CD4-positive, alpha-beta T cell treated with Interleukin-15 for 1 hour (primary cell): ENCODE measurements at places on chromosomes 2 and 18.

DNA sequence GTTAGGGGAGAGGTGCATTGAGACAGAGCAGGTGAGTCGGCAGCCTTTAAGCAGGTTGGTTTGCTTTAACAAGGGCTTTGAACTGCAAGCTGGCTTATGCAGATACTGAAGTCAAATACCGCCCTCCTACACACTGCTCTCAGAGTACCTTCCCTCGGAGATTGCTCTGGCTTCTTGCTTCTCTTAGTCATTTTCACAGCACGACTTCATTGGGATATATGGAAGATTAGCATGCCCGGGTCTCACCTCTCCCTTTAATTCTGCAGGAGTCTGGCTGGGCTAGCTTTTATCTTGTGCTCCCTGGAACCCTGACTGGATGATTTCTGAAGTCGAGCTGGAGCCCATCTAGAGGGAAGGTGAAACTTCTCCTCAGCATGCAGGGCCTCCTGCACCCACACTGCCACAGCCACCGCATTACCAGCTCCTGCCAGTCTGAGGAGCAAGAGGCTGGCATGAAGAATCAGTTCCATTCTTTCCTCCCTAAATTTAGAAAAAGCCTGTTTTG, 395.5 kb upstream of the HNRNPA3 start:
- no peak for DNase-seq

DNA sequence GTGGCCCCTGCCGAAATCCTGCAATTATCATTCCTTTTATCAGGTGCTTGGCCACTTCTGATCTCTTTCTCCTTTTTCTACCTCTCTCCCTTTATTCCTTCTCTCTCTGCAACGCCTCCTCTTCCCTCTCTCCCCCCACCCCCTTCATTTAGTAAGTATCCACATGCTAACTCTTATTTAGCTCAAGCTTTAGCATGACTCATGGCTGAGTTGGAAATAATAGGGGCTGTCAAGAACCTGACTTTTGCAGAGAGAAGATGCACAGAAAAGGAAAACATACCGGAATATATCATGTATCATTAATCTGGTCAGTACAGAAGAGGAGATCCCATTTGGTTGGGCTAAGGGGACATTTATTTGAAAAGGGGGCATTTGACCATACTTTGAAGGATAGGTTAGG, 33.1 kb downstream of the FAM171B start:
- no peak for DNase-seq

DNA sequence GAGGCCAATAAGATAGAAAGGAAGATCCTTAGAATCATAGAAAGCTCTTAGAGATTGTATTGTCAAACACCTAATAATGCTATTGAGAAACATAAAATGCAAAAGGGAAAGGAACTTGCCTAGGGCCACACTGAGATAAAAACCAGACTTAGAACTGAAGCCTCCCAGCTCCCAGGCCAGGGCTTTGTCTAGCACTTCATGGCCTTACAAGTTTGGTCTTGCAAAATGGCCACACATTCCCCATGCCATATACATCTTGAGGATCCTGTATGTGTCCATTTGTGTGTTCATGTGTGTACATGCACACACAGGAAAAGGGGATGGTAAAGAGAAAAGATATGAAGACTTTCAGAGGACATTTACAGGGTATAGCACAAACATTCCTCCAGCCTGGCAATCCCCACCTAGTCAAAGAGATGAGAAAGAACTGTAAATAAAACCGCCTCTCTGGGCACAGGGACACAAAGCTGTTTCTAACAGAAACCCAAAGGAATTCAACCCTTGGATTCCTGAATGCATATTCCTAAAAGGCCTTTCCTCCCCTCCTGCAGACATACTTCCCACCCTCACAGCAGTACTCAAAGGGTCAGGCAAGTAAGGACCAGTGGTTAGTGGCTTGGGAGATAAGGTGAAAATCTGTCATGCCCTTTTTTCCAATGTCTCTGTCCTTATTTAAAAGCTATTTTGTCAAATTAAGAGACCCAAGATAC, 99.7 kb upstream of the KLHL29 start:
- no peak for DNase-seq

DNA sequence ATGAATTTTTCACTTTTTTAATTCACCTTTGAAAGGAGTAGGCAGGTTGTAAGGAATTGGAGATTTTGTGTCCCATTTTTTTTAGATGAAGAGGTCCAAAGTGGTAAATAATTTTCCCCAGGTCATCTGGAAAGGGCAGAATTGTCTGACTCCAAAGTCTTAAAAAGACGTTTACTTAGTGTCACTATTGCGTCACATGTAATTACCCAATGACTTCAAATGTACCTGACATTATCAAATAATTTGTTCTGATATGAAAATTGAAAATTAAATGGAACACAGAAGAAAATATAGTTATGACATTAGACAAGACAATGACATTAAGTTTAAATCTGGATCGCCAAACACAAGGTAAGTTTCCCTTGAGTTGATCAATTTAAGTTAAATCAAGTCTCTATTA, 24.2 kb upstream of the NBEAL1 start:
- DNase-seq: no peak

- no peak for DNase-seq
Observed at GRCh38 chr18:13471198-13471845, 252.8 kb downstream of the LDLRAD4 start.

- DNase-seq: no peak
Observed at GRCh38 chr2:132550946-132551345, 119.1 kb downstream of the LYPD1 start.

GRCh38 chr2:118016911-118017310, 3.0 kb upstream of the CCDC93 start:
- DNase-seq: peak; percentile 59

DNA sequence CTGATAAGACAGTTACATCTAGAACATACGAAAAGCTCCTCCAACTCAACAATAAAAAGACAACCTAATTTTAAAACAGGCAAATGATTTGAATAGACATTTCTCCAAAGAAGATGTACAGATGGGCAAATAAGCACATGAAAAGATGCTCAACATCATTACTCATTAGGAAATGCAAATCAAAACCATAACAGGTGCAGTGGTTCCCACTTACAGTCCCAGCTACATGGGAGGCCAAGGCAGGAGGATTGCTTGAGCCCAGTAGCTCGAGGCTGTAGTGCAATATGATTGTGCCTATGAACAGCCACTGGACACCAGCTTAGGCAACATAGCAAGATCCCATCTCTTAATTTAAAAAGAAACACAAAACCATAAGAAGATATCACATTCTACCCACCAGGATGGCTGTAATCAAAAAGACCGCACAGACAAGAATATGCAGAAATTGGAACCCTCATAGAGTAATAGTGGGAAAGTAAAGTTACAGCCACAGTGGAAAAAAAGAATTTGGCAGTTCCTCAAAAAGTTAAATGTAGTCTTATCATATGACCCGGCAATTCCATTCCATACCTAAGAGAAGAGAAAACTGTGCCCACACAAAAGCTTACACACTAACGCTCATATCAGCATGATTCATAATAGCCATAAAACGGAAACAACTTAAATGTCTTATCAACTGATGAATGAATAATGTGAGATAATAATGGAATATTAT, 30.5 kb upstream of the ARMC9 start:
- no peak for DNase-seq

DNA sequence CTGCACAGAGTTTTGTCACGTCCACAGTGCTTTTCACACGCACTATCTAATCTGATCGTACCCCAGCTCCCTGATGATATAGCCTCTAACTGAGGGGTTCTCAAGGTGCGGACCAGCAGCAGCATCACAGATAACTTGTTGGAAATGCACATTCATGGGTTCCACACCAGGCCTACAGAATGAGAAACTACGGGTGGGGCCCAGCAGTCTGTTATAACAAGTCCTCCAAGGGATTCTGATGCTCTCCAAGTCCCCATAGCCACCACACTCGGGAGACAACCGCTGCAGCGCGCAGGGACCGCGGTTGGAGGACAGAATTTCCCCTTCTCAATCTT, 745 bp upstream of the BZW1 start:
- no peak for DNase-seq

DNA sequence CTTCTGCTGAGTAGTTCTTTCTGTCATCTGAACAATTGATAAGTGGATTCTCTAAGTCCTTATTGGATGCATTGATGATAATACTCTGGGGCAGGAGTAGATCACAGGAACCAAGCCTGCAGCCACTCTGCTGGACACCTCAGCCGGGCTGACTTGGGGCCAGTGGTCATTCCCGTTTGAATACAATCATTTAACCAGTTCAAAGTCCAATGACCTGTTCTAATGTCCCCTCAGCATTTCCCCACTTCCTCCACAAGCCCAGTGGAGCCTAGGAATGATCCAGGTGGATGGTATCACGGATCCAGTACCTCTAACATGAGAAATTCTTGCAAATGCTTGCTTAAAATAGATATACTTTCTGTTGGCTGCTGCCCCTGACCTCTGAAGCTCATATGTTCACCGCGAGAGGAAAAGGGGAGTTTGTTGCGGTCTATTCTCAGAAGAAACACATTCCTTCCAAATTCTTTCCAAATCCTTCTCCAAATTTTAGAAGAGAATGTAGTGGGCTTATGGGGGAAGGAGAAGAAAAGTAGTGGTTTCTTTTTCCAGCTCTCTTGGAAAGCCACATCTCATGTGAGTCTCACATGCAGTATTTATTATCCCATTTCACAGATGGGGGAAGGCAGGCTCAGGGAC, 170.9 kb downstream of the INHBB start:
- DNase-seq: no peak

- DNase-seq: no peak
Observed at GRCh38 chr2:16179701-16180416, 239.5 kb downstream of the MYCN start.

- DNase-seq: no peak
Observed at GRCh38 chr2:69214898-69215297, 172.1 kb downstream of the GFPT1 start.

DNA sequence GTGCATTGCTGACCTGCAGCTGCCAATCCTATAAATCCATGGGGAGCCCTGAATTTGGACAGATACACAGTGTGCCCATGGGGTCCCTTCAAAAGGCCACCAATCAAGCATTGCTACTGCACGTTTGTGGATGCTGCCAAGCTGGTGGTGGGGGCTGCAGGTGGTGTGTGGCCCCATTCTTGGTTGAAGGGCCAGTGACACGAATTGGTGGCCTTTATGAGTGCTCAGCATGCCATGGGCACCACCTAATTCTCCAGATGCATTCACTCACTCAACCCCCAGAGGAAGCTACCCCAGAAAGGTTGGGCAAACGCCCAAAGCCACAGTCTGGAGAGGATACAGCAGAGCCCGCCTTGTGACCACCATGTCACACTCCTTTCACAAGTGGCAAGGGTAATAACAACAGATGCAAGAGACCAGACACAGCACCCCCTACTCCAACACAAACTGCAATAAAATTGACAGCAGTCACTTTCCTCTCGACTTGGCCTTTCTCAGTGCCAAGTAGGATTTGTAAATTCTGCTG, 27.1 kb downstream of the MC2R start:
- DNase-seq: no peak

GRCh38 chr2:60312618-60313017, 240.8 kb downstream of the BCL11A start:
- DNase-seq: no peak

- DNase-seq: no peak
Observed at GRCh38 chr2:190062601-190063000, at the start of gene MSTN. Gene MSTN, minus strand, starts transcription at chr2:190062729. Its CDS starts 133 bp downstream, at chr2:190062596.

GRCh38 chr2:96175951-96176350, 30.7 kb upstream of the DUSP2 start:
- DNase-seq: no peak

DNA sequence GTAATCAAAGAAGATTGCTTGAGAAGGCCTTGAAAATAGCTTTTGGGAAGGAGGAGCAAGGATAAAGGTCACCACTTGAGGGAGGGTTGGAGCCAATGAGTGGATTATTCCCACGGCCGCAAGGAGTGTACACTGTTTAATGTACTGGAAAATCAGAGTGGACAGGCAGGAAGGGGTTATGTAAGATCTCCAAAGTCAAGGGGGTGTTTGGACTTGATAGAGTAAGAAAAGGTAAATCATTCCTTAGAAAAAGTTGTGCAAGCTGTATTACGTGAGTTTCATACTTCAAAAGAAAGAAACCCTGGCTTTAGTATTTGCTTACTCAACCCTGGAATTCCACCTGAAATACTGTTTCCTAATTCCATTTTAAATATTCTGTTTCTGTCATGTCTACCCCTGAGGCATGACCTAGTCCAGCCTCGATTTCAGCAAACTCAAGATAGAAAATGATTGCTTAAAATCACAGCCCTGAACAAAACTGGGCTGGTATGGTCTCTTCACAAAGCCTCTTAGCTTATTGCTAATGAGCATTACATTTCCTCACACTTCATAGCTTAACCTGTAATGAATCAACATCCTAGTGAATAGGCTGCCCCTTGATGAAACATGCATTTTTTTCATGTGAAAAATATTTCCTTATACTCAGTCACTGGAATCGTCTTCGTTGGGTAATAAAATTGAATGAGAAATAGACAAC, 1.1 kb downstream of the MREG start:
- no peak for DNase-seq

GRCh38 chr2:231722721-231723307, 14.5 kb downstream of the PTMA start:
- DNase-seq: no peak

- no peak for DNase-seq
Observed at GRCh38 chr18:70973626-70974025, 684.8 kb downstream of the SOCS6 start.
